ENCODE measurements at places on chromosomes 1 and 21.

- DNase-seq, result no peak
Observed at GRCh38 chr1:64474665-64475439, 4.9 kb downstream of the CACHD1 start.

DNA sequence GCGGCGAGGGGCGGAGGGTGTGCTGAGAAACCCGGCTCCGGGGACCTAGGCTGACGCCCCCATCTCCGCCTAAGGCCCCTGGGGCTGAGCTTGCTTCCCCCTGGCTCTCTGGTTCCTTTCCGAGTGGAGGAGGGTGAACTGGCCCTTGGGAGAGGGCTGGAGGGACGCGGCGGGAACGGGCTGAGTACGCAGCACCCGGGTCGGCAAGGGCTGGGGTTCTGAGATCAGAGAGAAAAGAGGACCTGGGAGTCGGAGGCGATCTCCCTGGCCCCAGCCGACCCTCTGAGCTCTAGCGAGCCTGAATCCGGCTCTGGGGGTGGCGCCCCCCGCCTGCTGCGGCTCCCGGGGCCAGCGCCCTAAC, 270.8 kb downstream of the FOXD2 start:
- no peak for DNase-seq

DNA sequence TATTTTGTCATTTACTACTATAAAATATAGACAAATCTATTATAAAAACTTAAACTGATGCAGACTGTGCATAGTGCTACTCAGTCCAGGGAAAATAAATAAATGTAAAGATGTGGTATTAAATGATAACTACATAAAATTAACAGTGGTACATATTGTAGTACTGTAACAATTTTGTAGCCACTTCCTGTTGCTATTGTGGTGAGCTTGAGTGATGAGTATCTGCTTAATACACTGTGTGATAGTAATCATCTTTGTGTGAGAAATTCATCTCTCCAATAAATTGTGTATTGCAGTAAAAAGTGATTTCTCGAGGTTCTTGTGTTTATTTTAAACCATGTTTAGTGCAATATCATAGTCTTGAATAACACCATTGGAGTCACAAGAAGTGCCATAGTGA, 353.4 kb upstream of the ZRANB2 start:
- DNase-seq, result no peak

- DNase-seq, result no peak
Observed at GRCh38 chr1:205954819-205955404, 11.7 kb upstream of the SLC26A9 start.

DNA sequence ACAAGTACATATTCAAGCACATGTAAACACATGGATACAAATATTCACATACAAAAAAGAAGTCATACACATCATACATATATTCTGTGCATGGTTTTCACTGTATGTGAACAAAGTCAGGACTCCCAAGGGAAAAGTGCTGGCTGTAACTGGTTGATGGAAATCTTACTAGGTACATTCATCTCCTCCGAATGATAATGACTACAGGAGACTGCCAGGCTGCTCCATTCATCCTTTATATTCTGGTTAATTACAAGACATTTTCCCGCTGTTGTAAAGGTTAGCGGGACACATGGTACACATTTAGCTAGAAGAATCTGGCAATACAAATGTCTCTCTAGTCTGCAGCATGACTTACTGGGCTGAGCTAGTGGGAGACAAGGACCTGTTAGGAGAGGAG, 26.2 kb upstream of the HMGB4 start:
- no peak for DNase-seq

DNA sequence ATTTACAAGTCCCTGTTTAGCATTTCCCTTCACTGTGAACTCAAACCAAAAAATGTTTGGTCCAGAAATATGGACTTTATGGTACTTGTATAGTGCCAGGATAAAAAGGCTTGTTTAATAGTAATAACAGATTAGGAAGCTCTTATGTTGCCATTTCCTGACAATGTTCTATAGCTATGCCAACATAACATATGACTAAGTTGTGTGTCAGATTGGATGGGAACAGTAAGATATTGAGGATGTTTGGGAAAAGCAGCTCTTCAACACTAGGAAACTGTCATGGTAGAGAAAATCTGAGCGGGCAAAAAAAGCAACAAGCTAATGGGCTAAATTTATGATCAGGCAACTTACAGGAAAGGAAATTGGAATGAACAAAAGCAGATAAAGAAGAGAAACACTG, 287.1 kb upstream of the ADGRL4 start:
- no peak for DNase-seq

DNA sequence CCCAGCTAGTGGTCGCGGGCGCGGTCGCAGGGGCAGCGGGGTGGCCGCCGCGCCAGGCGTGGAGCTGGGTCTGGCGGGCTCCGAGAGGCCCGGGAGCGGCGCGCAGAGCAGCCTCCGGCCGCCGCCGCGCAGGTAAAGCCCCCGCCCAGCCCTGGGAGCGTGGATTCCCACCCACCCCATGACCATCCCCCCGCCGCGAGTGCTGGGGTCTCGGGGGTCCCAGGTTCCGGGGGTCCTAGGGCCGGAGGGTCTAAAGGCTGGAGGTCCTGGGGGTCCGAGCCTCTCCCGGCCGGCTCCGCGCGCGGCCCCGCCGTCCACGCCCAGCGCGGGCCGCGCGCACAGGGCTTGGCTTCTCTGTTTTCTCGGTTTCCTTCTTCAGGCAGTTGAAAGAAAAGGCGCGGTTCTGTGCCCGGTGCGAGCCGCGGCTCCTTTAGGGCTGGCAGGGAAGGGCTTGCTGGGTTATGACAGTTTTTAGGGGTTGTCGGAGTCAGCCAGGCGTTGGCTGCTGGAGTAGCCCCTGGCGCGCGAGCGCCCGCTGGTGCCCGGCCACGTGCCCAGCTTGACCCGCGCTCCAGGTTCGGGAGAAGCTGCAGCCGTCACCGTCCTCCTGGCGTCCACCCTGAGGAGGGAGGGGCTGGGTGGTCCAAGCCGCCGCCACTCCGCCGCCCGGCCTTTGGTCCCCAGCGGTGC, 359 bp downstream of the LRRC3 start:
- peak; percentile 75 for DNase-seq

GRCh38 chr1:5780324-5780716, 211.9 kb downstream of the NPHP4 start:
- DNase-seq, result no peak

GRCh38 chr1:183388735-183389134, 29.4 kb downstream of the NMNAT2 start:
- no peak for DNase-seq

- DNase-seq, result no peak
Observed at GRCh38 chr1:53303243-53303642, 24.6 kb downstream of the LRP8 start.

GRCh38 chr1:51214615-51215131, 21.4 kb upstream of the RNF11 start:
- DNase-seq, result no peak

GRCh38 chr21:40421121-40421520, 425.8 kb downstream of the DSCAM start:
- DNase-seq, result no peak

DNA sequence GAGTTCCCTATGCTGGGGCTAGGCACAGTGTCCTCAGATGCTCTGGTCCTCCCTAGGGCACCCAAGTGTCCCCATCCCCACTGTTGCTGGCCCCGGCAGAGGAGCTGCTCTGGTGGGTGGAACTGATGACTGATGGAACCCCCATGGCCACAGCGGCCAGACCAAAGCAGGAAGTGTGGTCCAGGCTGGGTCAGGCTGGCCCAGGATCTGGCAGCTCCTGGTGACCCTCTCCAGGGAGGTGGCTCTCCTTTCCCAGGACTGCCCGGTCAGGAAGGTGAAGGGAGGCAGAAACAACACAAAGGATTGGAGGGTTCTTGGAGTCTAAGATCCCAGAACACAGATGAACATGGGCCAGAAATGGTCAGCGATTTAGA, 1.1 kb downstream of the NKAIN1 start:
- DNase-seq, result no peak

GRCh38 chr1:165056914-165057313, 299.6 kb downstream of the LMX1A start:
- no peak for DNase-seq

DNA sequence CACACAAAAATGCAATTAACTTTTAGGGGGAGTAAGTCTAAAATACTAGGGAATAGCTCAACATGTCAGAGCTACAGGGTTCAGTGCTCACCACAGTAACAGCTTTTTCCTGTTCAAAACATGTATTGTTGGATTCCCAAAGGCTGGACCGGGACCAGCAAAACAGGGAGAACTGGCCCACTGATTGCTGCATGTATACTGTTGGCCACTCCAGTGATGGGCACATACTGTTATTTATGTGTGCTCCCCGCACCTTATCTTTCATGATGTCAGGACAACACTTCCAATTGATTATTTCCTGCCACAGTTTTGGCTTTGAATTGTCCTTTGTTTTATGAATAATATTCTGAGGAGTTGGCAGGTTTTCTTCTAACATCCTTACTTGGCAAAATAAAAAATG, 50.7 kb downstream of the HMGB4 start:
- no peak for DNase-seq

GRCh38 chr1:196650403-196650802, 1.4 kb upstream of the CFH start:
- DNase-seq, result no peak

- no peak for DNase-seq
Observed at GRCh38 chr21:33762803-33763581, 120.7 kb downstream of the ITSN1 start.

DNA sequence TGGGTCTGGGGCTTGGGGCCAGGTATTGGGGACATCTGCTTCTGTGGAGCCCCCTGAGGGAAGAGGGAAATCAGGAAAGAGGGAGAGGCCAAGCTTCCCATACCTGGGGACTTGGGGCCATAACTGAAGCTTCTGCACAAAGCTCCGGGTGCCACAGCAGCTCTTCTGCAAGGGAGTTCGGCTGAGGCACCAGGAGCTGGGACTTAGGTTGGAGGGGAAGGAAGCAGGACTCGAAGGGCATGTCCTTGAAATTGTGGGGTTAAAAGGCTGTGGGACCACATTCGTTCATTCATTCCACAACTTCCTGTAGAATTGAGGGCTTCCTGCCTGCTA, 1.7 kb upstream of the EPS8L3 start:
- DNase-seq, result no peak

Measured in GM19239 (cell line).